ENCODE measurements at places on chromosomes 16 and 17.

- peak; percentile 82 for DNase-seq
These were observed 21.8 kb downstream of the KATNB1 start for GRCh38 chr16:57757326-57757786.

DNA sequence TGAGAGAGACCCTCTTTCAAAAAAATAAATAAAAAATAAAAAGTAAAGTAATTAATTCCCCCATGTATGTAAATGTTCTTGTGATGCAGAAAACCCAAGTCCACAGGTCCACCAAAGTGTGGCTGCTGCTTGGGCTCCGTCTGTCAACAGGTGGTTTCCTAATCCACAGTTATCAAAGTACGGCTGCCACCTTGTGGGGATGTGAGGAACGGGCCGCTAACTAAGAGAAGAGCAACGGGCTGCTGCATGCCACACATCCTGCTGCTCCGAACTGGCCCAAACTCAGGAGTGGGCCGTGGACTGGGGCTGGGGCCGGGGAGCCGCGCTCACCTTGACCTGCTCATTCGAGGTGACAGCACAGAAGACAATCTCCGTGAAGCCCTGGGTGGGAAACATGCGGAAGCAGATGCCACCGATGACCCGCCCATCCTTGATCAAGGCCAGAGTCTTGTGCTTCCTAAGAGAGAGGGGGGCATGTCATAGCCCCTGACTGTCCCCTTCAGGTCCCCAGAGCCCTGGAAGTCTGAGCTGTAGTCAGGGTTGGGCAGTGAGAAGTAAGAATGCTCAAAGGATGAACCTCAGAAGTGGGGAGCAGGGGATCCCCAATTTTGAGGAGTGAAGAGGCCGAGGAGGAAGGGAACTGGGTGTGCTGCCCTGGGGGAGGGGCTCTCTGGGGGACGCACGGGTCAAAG is 4.3 kb downstream of the KAT2A start:
- peak; percentile 88 for DNase-seq

DNA sequence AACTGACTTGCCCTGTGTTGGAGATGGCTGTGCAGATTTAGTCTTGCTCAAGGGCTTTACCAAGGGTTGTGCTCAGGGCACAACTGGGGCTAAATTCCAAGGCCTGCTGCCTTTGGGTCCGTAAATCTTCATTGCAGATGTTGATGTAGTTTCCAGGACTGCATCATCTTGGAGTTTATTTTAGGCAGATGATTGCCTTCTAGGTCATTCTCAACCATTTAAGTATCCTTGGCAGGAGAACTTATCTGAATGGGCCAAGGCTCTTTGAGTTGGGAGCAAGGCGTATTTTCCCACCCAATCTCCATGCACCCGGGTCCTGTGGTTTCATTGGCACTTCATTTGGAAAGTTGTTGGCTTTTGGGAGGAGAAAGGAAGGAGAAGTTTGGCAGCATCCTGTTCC is 200.3 kb downstream of the MSI2 start:
- no peak for DNase-seq

- no peak for DNase-seq
These were observed 296.2 kb upstream of the IRX3 start for GRCh38 chr16:54582631-54583250.

GRCh38 chr17:35171834-35172233 is 22.4 kb downstream of the SLC35G3 start:
- peak; percentile 9 for DNase-seq

- DNase-seq, result peak; percentile 51
These were observed 50.6 kb upstream of the NKD1 start for GRCh38 chr16:50497592-50497991.

DNA sequence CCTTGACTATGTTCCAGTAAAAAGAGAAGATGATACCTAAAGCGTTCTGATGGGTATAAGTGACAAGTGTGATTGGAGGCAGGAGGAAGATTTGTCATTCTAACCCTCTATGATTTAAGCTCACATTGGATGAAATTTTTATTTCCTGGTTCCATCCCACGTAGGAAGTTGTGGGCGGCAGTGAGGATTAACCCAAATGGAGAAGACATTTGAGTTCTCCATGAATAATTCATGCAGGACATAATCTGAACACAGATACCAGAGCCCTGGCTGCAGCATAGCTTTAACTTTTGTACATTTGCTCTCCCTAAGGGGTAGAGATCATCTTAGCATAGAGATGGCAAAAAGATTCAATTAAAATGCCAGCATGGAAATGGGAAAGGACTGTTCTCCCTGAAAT is 146.3 kb downstream of the SLC39A11 start:
- no peak for DNase-seq

GRCh38 chr17:354651-355556 is 2.3 kb upstream of the RPH3AL start:
- no peak for DNase-seq

Measured in cardiac fibroblast (primary cell).